Activated CD4-positive, alpha-beta memory T cell treated with anti-CD3 and anti-CD28 coated beads for 36 hours (primary cell): ENCODE measurements at places on chromosomes 5 and 9.

DNA sequence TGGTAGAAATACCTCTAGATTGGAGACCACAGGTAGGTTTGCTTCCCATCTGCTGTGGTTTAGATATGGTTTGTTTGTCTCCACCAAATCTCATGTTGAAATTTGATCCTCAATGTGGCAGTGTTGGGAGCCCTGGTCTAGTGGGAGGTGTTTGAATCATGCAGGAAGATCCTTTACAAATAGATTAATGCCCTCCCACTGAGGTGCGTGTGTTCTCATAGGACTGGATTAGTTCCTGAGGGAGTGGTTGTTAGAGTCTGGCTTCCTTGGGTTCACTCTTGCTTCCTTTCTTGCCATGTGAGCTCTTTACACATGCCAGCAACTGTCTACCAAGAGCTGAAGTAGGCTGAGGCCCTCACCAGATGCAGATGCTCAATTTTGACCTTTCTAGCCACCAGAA lies 391.1 kb upstream of the GRIA1 start:
- DNase-seq = no peak

- peak; percentile 67 for DNase-seq
Observed at GRCh38 chr5:151264113-151264512, 11.1 kb downstream of the GM2A start.

GRCh38 chr5:160960592-160960991 lies 108.6 kb upstream of the ATP10B start:
- no peak for DNase-seq

DNA sequence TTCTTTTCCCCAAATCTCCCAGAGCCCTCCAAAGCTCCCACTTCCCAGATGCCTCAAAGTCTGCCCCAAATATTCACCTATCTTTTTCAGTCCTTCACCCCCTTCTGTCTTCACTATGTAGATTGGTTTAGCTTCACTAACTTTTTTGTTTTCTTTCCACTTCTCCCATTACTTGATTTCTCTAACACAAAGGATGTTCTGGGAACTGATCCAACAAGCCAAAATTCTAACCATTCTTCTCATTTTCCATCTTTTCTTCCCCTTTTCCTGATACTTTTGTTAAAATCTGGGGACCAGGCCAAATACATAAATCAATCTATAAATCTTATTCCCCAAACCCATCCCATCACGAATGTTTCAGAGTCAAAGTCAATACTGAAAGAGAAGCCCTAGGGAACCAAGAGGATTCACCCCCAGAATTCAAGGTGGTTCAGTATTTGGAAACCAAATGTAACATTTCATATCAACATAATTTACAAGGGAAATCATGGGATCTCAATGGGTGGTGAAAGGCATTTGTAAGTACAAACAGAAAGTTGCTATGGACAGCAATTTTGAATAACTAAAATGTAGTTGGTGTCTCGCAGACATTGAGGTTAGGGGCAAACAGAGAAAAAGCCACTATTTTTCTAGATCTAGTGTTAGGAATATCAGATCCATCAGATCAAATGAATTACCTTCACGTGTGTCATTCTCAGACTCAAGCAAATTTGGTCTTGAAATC lies 35.3 kb downstream of the APTX start:
- DNase-seq = no peak

GRCh38 chr5:148374690-148375360 lies 8.9 kb upstream of the FBXO38 start:
- DNase-seq = peak; percentile 11

DNA sequence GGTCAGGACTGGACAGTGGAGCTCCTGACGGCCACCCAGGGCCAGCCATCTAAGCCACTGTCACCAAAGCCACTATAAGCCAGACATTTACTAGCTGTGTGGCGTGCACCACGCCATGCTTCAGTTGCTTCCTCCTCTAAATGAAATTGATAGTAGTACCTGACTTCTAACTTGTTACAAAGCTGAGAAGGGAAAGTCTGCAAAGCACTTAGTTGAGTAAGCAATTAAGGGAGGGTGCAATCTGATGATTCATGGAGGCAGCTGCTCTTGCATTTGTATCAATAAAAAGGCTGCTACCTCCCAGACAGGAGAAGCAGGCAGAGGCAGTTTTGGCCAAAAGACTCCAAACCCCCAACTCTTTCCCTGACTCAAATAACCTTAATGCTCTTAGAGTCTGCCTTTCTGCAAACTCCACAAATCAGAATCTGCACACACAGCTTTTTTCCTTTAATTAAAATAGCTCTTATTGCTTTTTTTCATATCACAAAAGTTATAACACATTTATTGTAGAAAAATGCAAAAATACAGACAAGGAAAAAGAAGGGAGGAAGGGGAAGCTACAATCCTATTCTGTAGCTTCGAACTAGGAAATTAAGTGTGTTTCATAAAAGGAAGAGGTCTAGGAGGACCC lies 19.3 kb upstream of the RAPGEF1 start:
- peak; percentile 31 for DNase-seq
